ENCODE measurements at places on chromosomes 2 and 18.

DNA sequence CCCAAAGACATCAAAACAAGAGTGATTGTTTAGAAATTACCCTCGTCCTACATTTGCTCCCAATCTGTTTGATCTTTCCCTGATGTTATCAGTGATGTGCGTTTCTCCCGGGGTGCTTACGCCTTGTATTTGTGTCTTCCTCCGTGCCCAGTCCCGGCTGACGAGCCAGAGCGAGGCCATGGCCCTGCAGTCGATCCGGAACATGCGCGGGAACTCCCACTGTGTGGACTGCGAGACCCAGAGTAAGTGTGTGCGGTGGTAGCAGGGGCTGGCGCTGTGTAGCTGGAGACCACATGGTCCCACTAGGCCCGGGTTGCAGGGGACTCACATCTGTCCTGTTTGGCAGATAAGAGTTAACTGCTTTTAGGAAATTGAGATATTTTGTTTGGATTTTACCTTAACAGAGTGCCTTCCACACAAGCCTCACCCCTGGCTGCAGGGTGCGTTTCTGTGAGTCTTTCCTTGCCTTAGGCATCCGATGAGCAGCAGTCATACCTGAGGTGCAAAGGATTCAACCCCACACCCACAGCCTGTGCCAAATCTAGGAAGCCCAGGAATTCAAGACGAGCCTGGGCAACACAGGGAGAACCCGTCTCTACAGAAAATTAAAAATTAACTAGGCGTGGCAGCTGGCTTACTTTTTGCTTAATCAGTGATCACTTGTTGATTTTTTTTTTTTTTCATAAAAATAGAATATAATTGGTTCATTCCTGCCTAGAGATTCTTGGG, 127.4 kb downstream of the GBX2 start:
- no peak for DNase-seq

- DNase-seq, result no peak
Observed at GRCh38 chr2:73004466-73004865, 67.0 kb downstream of the SFXN5 start.

DNA sequence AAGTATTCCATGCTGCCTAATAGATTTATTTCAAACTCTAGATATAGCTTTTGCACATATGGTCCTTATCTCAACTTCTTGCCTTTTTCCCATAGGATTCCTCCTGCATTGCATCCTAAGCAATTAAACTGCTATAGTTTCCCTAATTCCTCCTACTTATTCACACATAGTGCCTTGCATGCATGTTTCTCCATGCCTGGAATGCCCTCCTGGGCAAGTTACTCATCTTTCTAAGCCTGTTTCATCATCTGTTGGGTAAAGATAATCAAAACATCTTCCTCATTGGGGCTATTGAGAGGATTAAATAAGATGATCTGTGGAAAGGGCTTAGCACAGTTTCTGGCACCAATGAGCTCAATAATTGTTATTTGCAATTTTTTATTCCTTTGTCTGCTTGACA, 726.5 kb downstream of the SLC4A3 start:
- no peak for DNase-seq

DNA sequence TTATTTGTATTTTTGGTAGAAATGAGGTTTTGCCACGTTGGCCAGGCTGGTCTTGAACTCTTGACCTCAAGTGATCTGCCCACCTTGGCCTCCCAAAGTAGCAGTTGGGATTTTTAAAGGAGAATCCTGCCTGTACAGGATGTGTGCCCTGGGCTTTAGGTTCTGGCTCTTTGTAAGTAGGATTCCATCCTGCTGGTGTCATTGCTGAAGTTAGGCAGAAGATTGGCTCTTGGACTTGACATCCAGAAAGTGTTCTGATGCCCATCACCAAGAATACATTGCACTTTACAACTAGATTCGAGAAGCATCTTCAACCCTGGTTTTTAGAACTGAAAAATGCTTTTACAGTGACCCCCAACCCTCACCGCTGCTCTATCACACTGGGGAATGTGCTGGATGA, 4.4 kb upstream of the TWIST2 start:
- no peak for DNase-seq

- DNase-seq, result no peak
Observed at GRCh38 chr18:45054636-45055035, 373.9 kb downstream of the SETBP1 start.

DNA sequence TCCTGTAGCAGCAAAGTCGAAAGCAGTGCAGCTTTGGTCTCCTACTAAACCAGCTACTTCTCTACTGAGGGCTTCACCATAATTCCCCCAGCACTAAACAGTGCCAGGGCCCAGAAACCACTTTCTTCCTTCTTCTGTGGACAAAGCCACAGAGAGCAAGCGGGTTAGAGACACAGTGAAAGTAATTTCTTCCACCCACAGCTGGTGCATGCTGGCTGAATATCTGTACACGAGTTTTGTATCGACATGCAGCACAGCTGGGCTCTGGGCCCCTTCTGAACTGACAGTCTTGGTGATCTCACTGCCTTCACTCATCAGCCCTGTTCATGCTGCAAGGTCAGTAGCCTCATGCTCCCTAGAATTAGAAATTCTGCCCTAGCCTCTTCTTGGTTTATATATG, 74.0 kb upstream of the SULT1C3 start:
- no peak for DNase-seq

DNA sequence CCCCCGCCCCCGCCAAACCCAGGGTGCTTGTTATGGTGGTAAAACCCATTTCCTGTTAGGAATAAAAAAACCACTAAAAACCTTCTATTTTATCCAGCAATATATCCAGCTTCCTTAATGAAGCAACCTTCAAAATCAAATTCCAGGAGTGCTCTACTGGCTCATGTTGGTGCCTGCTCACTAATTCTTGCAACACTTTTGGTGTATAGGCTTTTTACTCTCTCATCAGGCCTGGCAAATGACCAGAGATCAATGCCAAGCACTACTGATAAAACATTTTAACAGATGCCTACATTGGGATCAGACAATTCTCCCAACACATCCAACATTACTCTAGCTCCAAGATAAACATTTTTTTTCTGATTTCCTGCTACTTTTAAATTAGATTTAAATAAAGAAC, 312.4 kb downstream of the KCNJ3 start:
- DNase-seq, result no peak

DNA sequence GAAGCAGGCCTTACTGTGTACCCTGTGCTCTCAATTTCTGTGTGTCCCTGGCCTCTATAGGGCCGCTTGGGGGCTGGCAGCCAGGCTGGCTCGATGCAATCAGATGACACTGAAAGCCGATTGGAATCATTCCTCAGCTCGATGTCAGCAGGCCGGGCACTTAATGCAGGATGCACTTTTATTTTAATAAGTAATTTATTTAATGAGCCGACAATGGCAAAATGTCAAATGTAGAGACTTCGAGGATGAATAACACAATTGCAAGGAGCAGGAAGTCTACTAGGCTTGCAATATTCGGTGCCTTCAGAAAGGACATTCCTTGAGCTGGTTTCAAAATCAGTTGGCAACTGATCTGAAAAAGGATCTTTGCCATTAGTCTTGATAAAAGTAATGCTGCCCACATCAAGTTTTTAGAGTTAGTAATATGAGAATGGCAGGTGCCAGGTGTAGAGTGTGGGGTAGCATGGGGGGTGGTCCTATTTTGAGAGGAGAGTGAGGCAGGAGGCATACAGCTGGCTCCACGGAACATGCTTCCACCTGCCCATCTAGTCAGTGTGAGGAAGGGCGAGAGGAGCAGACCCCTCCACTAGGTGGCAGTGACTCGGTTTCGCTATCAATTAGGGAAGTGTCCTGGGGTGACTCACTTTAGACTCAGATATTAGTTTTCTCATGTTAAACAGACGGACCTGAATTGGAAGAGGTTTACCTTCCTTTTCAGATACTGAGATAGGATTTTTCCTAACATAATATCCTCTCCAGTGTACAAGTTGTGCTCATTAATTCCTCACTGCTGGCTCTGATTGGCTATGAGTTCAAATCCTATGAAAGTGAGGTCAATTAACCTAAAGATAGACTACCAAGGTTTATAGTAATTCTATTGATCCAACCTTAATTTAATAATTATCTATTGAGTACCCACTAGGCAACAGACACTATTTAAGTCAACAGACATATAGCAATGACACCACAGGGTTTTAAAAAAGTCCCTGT, 80.9 kb downstream of the NABP1 start:
- DNase-seq, result no peak

DNA sequence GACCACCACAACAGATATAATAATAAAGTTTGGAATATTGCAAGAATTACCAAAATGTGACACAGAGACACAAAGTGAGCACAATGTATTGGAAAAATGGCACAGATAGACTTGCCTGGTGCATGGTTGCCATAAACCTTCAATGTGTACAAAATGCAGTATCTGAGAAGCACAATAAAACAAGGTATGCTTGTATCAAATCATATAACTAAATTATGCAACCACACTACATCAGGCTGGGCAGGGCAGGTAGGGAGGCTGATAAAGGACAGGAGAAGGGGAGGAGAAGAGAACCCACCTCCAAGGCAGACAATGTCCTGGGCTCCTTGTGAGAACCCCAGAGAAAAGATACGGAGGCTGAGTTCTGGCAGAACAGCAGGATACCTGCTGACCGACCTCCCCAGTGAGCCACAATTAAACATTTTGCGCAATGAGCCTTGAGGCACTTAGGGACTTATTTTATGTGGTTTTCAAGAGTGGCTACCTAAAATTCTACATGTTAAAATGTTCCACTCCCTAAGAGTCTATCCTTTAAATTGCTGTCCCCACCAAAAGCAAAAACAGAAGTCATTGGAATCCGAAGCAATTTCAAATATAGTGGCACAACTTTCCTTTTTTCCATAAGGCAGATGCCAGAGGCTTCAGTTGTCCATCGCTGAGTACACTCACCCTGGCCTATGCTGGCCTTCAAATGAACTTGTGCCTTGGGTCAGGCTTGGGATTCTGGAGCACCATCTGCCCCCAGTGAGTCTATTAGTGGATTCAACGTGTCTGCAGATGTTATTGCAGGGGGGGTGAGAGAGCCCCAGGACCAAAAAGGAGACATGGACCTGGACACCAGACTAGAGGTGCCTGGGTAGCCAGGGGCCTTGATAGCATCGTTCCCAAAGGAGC, 16.8 kb downstream of the WDFY1 start:
- no peak for DNase-seq

GRCh38 chr2:102506743-102507142, 33.7 kb downstream of the SLC9A4 start:
- no peak for DNase-seq

- DNase-seq, result no peak
Observed at GRCh38 chr18:38520786-38521185, 955.2 kb upstream of the CELF4 start.

GRCh38 chr18:39721712-39722111, 2156.1 kb upstream of the CELF4 start:
- no peak for DNase-seq

GRCh38 chr2:147297820-147298219, 547.0 kb upstream of the ACVR2A start:
- DNase-seq, result no peak

DNA sequence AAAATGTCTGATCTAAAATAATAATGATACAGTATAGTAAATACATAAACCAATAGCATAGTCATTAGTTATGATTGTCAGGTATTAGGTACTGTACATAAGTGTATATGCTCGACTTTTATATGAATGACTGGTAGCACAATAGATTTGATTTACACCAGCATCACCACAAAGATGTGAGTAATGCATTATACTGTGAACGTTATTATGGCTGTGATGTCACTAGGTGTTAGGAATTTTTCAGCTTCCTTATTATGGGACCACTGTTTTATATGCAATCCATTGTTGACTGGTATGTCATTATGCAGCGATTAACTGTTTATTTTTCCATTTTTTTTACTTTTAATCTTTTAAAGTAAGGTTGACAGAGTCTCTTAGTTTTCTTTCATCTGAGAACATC, 23.7 kb downstream of the ATP9B start:
- no peak for DNase-seq

DNA sequence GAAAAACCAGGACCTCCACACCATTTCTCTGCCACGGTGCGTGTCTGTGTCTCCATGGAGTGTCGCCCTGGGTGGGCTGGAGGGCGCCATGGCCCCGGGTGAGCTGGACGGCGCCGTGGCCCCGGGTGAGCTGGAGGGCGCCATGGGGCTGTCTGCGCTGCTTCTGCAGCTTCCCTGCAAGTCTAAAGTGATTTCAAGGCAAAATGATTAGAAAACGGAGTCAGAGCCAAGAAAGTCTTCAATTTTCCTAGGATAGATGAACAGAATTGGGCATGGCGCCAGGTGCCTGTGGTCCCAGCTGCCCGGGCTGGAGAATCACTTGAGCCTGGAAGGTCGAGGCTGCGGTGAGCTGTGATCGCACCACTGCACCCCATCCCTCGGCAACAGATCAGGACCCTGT, 27.7 kb upstream of the NFATC1 start:
- DNase-seq, result no peak

DNA sequence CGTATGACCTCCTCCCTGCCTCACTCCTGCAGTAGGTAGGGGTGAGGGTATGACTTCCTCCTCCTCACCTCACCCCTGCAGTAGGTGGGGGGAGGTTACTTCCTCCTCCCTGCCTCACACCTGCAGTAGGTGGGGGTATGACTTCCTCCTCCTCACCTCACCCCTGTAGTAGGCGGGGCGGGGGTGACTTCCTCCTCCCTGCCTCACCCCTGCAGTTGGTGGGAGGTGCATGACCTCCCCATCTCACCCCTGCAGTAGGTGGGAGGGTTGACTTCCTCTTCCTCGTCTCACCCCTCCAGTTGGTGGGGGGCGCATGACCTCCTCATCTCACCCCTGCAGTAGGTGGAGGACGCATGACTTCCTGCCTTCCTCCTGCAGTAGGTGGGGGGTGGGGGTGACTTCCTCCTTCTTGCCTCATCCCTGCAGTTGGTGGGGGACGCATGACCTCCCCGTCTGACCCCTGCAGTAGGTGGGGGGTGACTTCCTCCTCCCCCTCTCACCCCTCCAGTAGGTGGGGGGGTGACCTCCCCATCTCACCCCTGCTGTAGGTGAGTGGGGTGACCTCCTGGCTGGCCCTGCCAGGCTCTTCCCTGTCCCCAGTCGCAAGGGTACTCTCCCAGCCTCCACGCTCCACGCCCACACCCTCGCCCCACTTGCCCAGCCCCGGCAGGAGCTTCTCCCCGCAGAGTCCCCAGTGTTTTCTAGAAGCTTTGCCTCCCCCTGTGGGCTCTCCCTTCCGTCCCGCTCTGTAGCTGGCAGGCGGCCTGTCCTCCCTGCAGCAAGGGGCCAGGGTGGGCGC, 39.3 kb downstream of the TSHZ1 start:
- DNase-seq, result no peak

GRCh38 chr2:190908532-190908931, 27.9 kb downstream of the GLS start:
- DNase-seq, result no peak

Measured in C1 segment of cervical spinal cord (tissue), 14 donors.